A673 (cell line): ENCODE measurements at places on chromosomes 1 and 21.

GRCh38 chr1:223738465-223739365, 26.4 kb downstream of the CAPN2 start:
- no peak for DNase-seq

DNA sequence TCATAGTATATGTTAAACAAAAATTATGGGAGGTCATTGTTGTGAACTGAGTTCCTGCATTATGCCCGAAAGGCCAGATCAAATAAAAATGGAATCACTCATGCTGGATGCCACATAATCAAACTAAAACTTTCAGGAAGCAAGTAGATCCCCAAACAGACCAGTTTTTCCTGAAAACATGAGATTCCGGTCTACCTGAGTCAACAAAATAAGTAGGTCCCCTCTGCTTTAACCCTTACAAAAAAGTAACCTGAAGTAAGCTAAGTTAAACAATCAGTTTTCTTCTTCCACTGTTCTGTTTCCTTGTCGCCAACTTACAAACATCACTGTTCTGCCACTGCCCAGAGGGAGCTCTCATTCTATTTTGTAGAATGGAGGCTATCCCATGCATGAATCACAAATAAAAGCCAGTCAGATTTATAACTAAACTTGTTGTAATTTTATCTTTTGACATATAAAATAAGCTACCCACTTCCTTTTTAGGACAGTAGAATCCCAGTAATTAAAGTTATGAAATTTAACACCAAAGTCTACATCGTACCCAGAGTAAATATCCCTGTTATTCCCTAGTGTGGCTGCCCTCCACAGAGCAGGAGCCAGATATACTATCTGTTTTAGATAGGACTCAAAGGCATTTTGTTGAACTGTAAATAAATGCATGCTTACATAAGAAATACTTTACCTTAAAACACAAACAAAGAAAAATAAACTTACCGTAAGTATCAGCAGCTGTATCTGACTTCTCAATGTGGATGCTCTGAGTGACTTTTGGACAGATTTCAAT, 149.4 kb downstream of the TIAM1 start:
- no peak for DNase-seq

DNA sequence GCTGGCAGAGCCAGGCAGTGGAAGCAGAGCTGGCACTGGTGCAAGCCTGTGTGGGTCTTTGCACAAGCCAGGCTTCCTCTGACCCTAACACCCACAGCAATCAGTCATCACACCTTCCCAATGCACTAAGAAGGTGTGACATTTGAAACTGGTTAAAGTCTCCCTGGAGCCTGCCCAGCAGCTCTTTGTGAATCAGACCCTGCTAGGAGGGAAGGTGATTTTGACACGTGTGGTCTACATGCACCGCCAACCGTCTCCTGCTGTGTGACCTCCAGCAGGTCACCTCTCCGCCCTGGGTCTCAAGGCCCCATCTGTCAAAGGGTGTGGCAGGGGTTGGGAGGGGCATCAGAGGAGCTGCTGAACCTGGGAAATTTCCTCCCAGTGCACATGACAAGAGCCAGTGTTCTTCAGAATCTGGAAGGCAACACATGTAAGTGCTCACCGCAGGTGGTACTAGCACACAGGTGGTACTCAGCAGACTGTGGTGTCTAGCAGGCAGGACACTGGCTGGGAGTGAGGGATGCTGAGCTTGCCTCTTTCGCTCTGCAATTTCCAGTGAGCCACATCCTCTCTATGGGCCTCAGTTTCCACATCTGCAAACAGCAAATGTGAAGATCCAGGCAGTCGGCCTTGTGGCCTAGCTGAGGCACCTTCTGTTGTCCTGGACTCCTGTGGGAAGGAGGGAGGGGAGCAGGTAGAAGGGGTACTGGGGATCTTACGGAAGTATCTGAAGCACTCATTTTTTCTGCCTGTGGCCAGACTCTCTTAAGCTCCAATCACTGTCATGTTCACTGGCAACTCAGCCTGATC, 123.2 kb downstream of the DMRTB1 start:
- no peak for DNase-seq

GRCh38 chr21:25508364-25508763, 98.9 kb downstream of the MRPL39 start:
- no peak for DNase-seq

GRCh38 chr21:31133243-31133830, 95.1 kb upstream of the KRTAP19-8 start:
- no peak for DNase-seq

DNA sequence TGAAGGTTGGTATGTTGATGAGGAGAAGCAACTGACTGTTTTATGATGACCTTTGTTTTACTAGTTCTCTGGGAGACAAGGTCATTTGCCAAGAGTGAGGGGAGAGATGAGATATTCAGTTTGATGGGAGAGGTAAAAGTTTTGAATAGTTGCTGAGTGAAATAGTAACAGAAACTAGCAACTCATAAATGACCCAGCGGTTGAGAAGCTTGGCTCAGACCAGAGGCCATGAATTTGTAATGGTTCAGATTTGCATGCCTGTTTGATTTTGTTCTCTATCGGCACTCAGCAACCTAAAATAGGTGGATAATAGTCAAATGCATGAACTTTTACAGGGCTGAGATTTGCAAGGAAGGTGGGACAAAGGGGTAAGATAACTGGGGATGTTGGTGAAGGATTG, 6.6 kb downstream of the CCDC30 start:
- no peak for DNase-seq

DNA sequence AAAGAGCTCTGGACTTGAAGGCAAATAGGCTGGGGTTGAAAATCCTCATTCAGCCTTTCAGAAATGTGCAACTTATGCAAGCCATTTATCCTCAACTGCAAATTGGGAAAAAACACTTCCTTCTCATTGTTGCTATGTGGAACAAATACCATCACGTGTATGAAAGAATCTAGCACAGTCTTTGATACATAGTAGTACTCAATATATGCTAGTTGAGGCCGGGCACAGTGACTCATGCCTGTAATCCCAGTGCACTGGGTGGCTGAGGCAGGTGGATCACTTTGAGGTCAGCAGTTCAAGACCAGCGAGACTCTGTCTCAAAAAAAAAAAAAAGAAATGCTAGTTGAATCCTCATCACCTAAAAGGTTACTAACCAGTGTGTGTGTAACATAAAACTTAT, 8.2 kb downstream of the PI4KB start:
- DNase-seq = no peak

DNA sequence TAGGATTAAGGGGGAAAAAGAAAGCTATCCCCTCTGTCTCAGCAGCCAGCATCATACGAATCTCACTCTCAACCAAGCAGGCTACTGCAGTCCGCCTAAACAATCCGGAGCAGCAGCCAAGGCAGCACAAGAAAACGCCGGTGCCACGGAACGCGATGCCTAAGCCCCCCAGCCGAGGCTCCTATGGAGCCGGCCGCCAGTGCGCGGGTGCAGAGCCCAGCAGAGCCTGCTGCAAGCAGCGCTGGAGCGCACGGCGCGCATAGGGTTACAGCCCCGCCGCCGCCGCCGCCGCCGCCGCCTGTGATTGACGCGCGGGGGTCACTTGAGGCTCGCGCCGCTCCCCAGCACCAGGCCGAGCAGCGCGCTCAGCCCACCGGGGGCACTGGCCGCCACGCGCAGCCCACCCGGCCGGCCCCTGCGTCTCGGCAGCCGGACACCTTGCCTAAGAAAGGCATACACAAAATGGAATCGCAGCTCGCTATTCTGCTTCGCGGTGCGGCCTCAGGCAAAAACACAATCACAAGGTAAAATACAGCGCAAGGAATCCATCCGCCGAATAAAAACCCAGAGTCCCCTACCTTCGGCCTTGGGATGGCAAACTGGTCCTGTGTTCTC, 780 bp downstream of the HIVEP3 start:
- DNase-seq = peak; percentile 41

- DNase-seq = no peak
These were observed 141.0 kb upstream of the TNR start for GRCh38 chr1:175884369-175884768.

DNA sequence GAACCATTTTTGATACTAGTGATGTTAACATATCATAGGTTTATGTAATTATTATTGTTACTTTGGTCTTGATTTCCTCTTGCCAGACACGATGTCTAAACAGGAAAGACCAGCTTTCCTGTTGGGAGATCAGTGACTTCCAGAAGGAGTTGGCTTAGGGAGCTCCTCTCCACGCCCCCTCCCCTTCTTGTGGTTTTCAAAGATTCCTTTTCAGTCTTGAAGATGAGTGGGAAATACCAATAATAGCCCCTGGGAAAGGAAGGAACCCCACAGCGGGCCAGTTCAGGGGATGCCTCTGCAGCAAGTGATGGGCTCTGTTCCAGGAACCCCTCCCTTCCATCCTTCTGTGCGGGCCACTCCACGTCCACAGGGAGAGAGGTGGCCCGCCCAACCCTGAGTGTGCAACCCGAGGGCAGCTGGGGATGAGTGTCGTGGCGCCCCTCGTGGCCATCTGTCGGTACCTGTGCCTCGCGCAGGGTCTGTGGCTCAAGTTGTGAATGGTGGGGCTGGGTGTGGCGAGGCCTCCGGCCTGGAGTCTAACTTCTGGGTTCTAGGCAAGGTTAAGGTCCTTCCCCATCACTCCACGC, 65.7 kb downstream of the TLR5 start:
- peak; percentile 48 for DNase-seq

- no peak for DNase-seq
These were observed 17.6 kb downstream of the ZBTB21 start for GRCh38 chr21:41992576-41992975.

DNA sequence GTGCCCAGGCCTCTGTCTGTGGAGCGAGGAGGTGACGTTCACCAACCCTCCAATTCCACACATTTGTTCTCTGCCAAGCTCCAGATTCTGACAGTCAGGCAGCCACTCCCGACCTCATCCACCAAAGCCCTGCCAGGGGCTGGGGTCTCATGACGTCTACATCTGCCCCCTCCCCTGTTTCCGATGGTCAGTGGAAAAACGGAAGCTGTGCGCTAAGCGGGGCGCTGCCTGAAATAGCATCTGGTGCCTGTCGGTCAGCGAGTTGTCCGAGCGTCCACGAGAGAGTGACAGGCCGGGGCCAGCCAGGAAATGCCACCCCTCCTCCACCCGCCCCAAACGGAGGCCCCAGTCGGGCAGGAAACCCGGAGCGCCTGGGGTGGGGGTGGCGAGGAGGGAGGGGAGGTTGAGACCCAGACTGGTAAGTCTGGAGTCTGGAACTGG, 3.2 kb upstream of the TAL1 start:
- no peak for DNase-seq

- DNase-seq = no peak
These were observed 40.8 kb upstream of the DYNLT5 start for GRCh38 chr1:66711420-66711819.

DNA sequence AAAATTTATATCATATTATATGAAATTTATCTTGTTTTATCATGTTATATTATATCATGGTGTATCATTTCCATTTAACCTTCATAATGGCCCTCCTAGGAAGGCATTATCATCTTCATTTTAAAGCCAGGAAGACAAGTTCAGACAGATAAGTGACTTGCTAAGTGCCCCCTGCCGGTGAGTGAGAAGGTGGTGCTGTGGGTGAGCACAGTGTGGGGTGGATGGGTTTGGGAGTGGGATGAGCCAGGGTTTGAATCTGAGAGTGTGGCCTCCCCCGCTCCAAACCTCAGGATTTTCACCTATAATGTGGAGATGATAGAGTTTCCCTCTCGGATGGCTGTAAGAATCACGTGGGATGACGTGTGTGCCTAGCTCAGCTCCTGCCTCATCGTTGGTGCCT, 108.7 kb upstream of the IGSF21 start:
- DNase-seq = peak; percentile 29

DNA sequence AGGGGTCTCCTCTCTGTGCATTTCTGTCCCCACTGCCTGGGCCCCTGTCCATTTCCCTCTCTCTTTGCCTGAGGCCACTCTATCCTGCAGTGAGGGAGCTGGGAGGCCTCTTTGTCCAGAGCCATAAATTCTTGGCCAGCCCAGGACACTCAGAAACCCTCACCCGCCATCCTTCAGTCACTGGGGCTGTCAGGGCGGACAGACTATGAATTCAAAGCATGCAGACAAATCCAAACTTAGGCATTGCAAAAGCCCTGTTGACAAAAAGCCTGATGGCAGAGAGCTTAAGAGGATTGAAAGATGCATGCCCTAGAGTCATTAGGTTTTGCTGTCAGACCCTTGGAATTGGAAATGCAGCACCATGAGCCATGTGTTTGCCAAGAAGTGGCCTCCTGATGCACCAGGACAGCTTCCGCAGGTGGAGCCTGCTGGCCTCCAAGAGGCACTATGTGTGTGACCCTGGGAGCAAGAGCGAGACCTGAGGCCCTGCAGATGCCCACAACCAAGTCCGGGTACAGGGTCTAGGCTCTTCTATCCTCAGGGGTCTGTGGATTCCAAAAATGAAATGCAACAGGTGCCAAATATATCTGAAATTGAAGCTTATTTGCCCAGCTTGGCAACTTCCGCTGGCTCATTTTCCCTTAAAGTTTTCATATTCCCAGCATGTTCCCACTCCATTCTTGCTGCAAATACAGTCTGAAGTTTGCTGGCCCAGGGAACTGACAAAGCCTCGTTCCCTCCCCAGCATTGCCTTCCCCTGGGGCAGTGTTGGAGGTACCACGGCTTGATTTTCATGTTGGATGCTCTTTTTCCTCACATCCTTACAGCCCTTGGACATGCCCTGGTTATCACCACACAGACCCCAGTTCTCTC, 177.9 kb downstream of the PGBD5 start:
- DNase-seq = no peak

DNA sequence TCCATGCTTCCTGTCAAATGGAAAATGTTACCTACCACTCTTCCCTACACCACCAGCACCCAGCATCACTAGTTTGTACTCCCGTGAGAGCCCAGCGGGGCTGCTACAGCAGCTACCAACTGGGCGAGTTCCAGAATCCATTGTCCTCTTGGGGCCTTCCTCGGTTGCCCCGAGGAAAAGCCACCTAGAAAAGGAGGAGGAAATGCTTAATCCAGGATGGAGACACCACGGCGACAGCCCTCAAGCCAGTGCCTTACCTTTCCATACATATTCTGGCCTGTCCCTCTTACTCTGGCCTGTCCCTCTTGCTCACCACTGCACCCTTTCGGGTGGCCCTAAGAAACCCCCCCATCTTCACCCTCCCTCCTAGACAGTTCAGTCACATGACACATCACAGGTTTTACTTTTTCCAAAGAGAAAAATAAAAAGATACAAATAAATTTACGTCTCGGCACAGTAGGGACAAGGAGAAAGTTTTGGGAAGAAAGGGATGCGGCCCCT, 478 bp downstream of the RIT1 start:
- peak; percentile 37 for DNase-seq

DNA sequence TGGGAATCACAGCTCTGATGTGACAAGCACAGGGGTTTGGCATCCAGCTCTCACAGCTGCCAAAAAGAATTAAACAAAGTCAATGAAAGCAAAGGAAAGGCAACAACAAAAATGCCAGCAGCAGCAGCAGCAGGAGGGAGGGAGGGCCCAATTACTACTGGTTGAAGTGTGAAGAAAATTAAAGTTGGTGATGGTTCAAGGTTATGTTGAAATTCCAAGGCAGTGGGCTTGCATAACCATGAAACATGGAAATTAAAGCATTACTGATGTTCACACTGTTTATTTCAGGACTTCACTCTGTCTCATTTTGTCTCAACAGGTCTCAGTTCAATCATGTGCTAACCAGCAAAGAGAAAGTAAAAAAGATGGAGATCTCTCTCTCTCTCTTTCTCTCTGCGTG, 220.3 kb upstream of the LYPLAL1 start:
- DNase-seq = peak; percentile 5
